ENCODE measurements at places on chromosomes 11 and 22.

DNA sequence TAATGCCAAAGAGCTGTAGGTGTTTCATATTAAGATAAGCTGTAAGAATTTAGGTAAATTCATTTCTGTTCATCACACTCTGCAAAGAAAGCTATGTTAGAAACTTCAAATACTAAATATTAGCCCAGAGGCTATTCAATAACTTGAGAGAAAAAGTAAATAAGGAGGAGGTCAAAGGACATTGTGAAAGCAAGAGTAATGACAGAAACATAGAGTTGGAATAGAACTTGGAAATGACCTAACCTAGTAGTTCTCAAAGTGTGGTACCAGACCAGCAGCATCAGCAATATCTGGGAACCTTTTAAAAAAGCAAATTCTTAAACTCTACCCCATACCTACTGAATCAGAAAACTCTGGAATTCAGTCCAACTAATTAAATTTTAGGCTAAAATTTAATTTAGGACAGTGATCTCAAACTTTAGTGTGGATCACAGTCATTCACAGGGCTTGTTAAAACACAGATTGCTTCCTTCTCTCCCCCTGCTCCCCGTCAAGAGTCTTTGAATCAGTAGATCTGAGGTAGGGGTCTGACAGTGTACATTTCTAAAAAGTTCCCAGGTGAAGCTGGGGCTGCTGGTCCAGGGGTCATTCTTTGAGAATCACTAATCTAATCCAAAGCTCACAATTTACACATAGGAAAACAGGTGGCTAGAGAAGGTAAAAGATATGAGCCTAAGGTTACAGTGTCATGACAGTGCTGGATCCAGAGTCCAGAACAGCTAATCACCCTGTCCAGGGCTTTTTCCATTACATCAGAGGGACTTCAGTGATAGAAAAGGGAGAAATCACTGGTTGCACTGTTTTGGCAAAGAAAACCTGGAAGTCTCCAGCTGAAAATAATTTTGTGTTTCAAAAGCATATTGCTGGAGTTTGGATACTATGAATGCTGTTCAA, 241.1 kb downstream of the SOX6 start:
- no peak overlapping the region for H3K4me3 ChIP-seq
- peaks cover 6% of the 10 kb centered on the region for H3K4me1 ChIP-seq
- no peak overlapping the region for H3K27ac ChIP-seq
- no peaks in the 10 kb centered on the region for H3K27me3 ChIP-seq

DNA sequence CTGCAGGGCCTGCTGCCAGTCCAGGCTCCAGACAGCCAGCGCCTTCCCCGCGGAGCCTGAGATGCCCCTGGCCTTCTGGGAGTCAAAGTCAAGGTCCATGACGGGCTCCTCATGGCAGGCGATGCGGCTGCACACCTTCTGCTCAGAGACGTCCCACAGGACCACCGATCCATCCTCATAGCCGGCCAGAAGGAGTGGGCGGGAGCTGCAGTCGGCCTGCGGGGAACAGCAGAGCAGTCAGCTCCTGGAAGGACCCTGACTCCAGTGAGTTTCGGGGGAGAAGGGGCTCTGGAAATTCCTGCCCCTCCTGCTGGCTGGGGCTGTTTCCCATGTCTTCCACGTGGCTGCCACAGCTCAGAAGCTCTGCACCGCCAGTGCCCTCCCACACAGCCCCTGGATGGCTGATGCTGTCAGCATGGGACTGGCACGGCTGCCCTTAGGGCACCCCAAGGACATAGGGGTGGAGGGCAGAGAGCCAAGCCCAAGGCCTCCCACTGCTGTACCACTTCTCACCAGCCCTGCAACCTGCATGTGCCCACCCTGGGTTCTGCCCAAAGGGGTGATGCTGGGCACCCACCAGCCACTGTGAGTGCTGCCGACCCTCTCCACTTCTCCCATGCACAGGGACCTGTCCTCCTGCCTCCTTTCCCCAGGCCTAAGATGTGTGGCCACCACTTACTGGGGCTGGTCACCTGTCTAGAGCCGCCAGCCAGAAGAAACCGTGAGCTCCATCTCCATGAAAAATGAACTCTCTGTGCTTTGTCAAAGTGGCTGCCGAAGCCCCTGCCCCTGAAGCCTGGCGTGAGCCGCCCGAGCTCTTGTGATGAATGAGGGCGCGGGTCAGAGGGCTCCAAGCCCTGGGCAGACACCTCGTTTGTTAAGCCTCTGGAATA, 41.7 kb downstream of the TBX1 start:
- peaks cover 55% of the 10 kb centered on the region for H3K36me3 ChIP-seq
- no peak overlapping the region for H3K27ac ChIP-seq
- no peak overlapping the region for H3K4me3 ChIP-seq
- no peaks in the 10 kb centered on the region for H3K4me1 ChIP-seq
- H3K27me3 ChIP-seq = no peaks in the 10 kb centered on the region
- DNase-seq = no peak

DNA sequence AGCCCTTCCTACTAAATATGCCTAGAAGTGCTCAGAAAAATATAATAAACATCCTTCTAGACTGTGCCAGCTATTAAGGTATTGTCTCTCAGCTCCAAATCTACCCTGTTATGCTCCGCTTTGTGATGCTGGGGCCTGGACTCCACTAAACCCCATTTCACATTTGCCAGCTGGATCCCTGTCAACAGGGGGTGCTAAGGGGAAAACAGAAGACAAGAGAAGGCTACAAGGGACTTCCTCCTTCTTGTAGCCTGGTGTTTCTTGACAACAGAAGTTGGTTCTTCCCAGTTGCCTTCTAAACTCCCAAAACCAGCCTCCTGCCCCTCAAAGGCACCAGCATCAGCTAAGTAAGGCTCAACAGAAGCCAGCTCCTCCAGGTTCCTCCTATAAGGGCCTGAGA, 5.2 kb downstream of the NUMA1 start:
- peaks cover 26% of the 10 kb centered on the region for H3K4me1 ChIP-seq
- H3K4me3 ChIP-seq = no peak overlapping the region
- no peak overlapping the region for H3K27ac ChIP-seq
- DNase-seq = no peak

- no peak for DNase-seq
- H3K4me1 ChIP-seq = no peaks in the 10 kb centered on the region
These were observed 18.0 kb downstream of the CSNK2A3 start for GRCh38 chr11:11335043-11335442.

DNA sequence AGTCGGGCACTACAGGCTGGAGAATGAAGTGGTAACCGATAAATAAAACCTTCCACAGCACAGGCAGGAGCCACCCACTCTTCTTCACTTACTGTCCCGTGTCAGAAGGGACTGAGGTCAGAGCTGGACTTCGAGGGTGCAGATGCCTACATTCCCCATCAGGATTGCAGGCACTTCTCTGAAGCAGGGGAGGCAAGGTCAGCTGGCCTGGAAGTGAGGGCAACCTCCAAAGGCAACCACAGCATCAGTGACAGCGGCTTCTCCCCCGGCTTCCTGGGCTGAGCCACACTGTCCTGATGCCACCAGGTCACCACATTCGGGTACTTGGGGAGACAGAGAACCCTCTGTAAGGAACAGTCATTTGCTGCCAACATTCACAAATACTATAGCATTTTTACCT, 22.7 kb downstream of the TCIRG1 start:
- DNase-seq = no peak
- H3K4me3 ChIP-seq = no peak overlapping the region
- H3K36me3 ChIP-seq = peaks cover 76% of the 10 kb centered on the region
- H3K27ac ChIP-seq = no peak overlapping the region
- H3K27me3 ChIP-seq = no peaks in the 10 kb centered on the region
